Progenitor cell of endocrine pancreas (in vitro differentiated cells): ENCODE measurements at places on chromosomes 3 and 15.
A peak's percentile ranks its signal among the peaks of the same experiment; 100 is the strongest.

GRCh38 chr3:32951410-32951811 lies at the start of gene CCR4:
TSS of gene CCR4 (plus strand) at chr3:32951644. CDS start at chr3:32953423, 1,779 bp downstream.
- DNase-seq: no peak

DNA sequence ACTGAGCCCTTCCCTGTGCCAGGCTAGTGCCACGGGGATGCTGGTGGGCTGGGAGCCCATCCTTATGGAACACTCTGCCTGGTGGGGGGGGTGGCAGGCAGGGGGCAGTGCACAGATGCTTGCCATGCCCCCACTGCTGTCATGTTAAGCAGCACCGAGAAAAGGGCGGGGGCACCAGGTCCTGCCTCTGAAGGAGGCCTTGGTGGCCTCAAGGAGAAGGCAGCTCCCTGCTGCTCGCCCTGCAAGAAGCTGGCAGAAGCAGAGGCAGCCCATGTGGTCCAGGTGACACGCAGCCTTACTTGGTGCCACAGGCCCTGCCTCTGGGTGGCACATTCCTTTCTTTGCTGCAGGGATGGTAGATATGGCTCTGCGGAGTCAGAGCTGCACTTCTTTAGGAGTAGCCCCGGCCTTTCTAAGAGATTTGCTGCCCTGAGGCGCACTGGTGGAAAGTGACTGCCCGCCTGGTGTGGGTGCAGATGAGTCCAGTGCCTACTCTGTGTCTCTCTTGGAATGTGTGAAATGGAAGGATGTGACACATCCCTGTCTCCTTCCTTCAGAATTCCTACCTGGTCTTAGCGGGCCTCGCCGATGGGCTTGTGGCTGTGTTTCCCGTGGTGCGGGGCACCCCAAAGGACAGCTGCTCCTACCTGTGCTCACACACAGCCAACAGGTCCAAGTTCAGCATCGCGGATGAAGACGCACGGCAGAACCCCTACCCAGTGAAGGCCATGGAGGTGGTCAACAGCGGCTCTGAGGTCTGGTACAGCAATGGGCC lies 145.8 kb downstream of the LRRK1 start:
- DNase-seq: no peak

GRCh38 chr3:12884790-12885582 lies 43.6 kb upstream of the RPL32 start:
- DNase-seq: no peak

- DNase-seq: no peak
Measured at GRCh38 chr15:95932676-95933075, 397.8 kb upstream of the NR2F2 start.

DNA sequence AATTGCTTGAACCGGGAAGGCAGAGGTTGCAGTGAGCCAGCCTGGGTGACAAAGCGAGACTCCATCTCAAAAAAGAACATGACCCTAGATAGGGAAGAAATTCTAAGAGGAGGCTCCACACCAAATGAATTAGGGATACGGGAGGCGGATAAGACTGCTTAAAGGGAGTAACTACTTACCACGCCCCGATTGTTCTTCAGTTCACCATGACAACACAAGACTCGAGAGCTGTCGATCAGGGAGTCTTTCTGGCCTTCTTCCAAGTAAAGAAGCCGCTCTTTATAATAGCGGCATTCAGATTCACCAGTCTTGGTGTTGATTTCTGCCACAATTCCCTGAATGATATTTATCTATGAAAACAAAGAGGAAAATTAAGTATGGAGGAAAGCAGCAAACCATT lies 53.9 kb upstream of the TASOR start:
- DNase-seq: no peak

- DNase-seq: no peak
Measured at GRCh38 chr3:185981621-185982020, 43.8 kb upstream of the TRA2B start.

DNA sequence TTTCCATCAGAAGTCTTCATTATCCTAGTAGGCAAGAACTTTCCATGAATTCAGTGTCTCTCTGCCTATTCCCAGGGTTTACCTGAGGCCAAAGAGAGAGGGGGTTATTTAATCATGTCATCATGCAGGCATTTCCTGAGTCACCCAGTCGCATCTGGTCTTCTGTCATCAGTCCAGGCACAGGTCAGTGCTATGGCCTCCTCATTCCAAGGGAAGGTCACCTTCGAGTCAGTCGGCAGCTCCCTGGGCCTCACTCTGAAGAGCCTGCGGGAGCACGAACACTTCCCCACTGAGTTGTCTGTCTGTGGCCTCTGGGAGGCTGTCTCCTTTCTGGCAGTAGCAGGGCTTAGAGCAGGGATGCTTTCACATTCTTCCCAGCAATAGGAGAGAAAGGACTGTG lies 26.2 kb upstream of the LRTM1 start:
- no peak for DNase-seq

DNA sequence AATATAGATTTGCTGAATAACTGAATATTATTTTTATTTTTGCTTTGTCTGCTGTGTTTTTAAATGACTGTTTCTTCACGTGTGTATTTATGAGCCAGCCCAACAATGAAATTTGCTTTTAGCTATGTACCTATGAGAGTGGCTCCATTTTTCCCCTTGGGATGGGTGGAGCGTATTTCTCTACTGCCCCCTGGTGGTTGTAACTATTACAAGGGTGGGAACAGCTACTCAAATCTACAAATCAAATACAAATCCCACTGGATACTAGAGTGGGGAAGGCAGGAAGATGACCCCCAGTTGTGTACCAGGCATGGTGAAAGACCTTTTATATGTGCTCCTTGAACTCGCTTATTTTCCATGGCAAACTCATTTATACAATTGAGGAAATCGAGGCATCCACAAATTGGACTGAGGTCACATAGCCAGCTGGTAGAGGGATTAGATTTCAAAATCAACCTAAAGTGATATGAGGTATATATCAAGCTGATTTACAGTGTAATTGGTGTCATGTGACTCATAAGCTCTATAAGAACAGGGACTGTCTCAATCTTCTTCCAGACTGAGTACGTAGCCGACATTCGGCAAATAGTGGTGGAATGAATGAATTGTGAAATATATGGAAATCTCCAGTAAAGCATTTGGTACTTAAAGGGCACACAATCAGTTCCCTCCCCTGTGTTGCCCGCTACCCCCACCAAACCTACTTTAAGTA lies 69.5 kb upstream of the VEPH1 start:
- DNase-seq: no peak

GRCh38 chr3:72273615-72274014 lies 488.7 kb upstream of the PROK2 start:
- DNase-seq: no peak

- peak; percentile 30 for DNase-seq
Measured at GRCh38 chr15:73273181-73274002, 95.4 kb downstream of the HCN4 start.

GRCh38 chr3:13504161-13504831 lies 24.2 kb downstream of the HDAC11 start:
- DNase-seq: no peak

- DNase-seq: no peak
Measured at GRCh38 chr3:62875558-62876002, 364 bp upstream of the CADPS start.

DNA sequence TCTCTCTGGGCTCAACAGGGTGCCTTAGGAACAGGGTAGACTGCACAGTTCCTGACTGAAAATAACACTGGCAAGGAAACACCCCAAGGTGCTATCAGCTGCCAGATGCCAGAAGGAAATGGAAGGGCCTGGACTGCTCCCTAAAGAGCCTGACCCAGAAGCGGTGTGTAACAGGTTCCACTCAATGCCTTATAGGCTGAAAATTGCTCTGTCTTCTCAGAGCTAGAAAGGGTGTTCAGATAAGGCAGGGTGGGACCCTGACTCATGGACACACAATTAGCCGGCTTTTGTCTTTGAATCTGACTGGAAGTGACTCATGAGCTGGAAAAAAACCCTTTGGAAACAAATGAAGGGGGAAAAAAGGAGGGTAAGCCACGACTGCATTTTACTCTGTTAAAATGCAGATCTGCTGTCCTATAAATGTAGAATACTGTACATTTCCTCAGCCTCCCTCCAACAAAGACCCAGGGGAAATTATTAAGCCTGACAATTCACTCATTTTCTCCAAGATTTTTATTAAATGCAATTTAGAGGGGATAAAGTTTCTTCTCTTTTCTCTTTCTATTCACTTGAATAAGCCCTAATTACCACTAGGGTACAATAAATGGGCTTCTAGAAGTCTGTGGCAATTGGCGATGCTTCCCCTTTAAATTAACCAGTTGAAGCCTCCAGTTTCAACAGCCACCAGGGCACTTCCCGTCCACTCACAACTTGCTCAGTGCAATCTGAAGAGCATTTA lies 160.2 kb upstream of the TBL1XR1 start:
- no peak for DNase-seq

DNA sequence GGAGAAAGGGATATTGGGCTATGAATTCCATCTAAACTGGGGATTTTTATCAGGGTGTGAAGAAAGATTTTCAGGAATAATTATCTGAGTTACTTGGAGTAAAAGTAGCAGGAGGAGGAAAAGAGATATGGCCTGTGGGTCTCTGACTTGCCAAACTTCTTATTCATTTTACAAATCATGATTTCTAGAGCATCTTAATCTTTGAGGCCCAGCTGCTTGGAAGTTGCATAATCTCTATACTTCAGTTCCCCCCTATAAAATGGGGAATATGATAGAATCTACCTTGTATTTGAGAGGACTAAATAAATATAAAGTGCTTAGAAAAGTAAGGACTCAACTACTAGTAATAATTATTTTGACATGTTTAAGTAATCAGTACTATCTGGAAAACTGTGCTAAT lies 11.0 kb upstream of the GABPB1 start:
- no peak for DNase-seq

- no peak for DNase-seq
Measured at GRCh38 chr3:45518376-45519135, 76.0 kb upstream of the LIMD1 start.

- DNase-seq: no peak
Measured at GRCh38 chr3:150741497-150742140, 21.4 kb downstream of the SIAH2 start.

- no peak for DNase-seq
Measured at GRCh38 chr3:11091088-11091590, 63.2 kb upstream of the HRH1 start.

DNA sequence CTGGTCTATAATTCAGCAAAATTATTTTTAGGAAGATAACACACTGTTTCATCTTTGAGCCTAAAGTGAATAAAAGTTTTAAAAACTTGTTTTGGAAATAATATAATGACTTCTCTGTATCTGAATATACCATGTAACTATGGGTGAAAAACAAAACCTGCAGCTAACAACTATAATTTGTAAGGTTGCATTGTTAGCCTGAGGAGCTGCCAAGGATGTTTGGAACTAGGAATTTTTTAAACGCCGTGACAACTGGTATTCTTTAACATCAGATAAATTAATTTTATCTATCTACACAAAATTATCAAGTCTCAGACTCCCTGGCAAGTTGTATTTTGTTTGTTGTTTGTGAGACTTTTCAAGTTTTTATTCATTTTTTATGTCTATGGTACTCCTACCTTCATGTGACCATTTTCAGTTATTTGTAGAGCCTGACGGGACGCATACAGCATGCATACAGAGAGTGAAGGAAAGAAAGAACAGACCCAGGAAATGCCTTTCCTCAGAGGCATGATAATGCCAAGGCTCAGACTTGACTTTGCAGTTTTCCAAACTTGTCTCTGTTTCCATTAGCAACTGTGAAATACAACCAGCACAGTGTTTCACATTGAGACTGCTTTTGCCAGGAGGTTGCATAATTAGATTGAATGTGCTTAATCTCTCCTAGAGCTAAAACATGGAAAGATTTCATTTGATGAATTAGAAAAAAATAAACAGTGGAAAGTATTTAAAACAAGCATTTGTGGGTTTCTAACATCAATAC lies 60.8 kb upstream of the ARHGEF26 start:
- DNase-seq: no peak

DNA sequence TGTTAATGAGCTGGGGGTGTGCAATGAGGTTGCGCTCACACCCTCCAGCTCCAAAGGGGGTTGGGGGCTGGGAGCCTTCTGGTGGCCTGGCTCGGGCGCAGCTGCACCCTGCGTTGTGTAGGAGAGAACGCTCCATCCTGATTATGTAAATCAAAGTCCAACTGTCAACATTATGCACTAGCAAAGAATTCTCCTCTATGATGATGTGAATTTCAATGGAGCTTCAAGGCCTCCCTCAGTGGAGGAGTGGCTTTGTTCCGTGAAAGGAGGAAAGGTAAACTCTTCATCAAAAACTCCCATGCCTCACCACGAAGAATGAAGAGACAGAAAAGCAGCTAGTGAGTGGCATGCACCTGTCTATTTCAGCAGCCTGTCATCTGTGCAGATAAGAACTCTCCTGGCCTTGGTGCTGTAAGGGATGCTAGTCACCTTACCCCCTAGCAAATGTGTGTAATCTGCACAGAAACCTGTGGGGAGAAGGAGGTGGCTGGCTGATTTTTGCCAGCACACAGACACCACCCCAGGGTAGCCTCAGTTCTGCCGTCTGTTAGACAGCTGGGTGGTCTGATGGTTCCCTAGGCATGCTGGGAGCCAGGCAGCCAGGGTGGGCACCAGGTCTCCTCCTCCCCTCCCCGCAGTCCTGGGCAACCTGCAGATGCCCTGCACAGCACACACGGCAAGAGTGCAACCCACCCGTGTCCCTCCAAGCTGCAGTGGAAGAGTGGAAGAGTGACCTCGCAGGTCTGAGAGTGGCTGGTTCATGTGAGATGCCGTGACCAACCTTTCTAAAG lies 47.0 kb upstream of the TRPM1 start:
- no peak for DNase-seq

GRCh38 chr15:56320861-56321260 lies 44.4 kb upstream of the TEX9 start:
- DNase-seq: no peak

DNA sequence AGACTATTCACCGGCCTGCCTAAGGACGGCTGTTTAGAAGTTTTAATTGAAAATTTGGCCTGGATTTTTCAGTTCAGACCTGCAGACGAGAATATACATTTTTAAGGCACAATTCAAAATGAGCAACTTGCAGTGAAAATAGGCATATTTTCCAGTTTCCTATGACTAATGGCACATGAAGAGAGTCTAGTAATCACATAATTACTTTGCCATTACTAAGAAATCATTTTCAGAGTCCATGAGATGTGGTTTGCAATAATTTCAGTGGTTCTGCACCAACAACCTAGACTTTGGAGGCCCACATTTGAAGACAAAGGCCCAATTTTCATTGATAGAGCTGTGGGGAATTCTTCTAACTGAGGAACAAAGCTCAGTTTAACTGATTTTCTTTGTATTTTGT lies 205.3 kb downstream of the SOX2 start:
- DNase-seq: no peak

- no peak for DNase-seq
Measured at GRCh38 chr3:143222981-143223380, 103.4 kb downstream of the CHST2 start.
